NCI-H187 treated with DMSO at 0.1 percent for 48 hours (cell line): ENCODE measurements at places on chromosomes 4 and X.

GRCh38 chr4:8160233-8160560, 1.6 kb upstream of the ABLIM2 start:
- no peak for DNase-seq

DNA sequence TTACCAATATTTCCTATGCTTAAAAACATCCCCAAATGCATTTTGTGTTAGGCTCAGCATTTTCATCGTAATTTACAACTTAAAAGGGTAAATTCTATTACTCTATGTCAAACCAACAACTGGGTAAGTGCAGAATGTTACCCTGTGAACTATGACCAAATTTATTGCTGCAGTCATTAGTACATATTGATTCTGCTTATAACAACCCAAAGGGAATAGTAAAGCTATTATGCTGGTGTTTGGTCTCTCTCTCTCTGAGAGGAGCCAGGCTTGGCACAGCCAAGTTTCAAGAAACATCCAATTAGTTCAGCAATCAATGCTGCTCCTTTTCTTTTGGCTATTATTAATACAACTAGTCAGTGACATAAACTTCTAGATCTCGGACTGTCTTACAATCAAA, 747.7 kb downstream of the CENPC start:
- DNase-seq = no peak

DNA sequence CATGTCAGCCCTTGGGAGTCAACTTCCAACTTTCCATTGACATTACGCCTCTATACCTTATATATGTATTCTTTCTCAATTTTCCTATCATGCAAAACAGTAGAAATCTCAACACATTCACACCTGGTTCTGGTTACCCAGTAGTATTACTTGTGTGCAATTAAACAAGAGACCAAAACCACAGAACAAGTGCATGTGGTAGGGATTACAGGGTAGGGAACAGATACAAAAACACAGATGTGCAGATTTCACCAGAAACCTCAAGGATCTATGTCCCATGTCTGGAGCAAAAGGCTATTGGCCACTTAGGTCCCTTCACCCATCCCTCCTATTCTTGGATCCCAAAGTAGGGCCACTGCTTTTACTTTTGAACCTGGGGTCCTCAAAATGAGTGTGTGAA, 143.6 kb upstream of the ZCCHC13 start:
- no peak for DNase-seq

DNA sequence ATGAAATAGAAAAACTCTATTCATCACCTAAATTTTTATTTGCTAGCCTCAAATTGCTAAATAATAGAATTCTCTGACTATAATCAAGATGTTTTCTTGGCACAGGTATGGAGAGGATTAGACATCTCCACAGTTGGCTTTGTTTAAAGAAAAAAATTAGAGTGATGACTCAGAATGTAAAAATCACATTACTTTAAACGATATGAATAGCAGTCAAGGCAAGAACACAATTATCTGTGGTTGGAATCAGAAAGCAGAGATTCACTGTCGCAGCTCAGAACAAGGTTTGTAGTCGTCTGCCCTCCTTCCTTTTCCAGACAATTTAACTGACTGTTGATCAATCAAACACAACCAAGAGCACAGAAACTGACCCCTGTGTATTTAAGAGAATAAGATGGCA, 32.2 kb upstream of the CCKAR start:
- DNase-seq = no peak

DNA sequence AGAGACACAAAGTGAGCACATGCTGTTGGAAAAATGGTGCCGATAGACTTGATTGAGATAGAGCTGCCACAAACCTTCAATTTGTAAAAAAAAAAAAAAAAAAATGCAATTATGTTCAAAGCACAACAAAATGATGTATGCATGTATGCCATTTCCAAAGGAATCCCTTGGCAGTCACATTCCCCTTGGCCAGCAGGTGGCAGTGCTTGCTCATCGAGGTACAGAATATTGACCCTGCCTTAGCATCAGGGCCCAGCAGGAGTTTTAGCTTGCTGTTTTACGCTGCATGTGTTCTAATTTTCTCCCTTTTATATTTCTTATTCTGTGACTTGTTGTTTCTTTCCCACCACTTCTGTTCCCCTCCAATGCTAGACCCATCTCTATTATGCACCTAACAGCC, 34.5 kb upstream of the CYBB start:
- DNase-seq = no peak

DNA sequence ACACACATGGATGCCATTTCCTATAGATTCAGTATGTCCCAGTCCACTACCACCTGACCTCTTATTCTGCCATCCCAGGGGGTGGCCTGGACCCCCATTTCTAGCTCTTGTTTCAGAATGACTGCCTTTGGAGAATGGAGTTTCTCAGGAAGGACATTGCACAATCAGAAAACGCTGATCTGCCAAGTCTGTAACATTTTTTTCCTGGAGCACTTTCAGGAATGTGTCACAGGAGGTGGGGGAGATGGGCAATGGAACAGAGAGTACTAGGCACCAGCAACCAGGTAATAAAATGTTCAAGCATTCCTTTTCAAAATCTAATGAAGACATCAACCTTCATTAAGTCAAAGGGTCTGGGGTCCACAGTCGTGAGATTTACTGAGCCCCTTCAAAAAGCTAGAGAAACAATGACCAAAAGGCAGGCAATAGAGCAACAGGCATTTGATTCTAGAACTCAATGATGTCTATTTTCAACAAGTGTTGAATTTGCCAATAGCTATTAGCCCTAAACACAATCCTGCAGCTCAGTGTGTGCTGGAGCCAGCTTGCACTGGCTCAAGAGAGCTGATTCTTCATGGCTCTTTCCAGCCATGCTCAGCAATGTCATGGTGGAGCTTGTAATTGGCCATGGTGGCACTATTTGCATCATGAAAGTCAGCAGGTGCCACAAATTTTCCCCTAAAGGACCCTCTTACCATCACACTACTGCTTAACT, 87.1 kb downstream of the KDR start:
- no peak for DNase-seq

GRCh38 chrX:134868771-134869495, 121.9 kb upstream of the SMIM10 start:
- DNase-seq = no peak

DNA sequence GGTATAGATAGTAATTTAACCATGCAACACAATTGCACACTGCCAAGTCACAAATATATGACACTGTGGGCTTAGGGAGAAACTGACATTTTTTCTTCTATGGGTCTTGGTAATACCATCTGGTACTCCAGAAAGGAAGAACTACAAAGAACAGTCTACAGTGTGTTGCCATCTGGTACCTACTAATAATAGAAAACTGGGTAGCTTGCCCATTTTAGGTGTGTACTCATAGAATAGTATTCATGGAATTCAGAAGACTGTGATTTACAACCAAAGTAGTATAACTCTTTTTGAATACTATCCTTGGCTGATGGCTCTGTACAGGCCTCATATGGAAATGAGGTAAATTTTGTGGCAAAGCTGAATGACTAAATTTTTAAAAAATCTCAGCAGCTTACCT, 132.6 kb upstream of the RPS6KA6 start:
- no peak for DNase-seq

GRCh38 chr4:163544407-163545038, 50.0 kb downstream of the TMA16 start:
- no peak for DNase-seq

DNA sequence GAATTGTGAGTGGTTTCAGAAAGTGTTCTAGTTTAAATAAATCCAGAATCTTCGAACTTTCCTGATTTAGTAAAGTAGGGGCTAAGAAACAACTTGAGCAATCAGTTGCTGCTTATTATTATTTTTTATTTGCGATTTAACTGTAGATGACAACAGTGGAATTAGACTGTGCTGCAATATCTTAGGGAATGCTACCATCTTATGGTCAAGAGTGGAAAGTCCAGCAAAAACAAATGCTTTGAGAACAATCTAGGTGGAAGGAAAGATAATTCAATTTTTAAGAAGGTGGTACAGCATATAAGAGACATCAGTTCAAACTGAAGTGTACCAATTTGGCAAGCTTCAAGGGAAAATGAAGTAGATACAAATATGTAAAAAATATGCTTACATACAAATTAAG, 73.3 kb downstream of the CYLC1 start:
- no peak for DNase-seq

- DNase-seq = no peak
Observed at GRCh38 chr4:11134705-11135104, 294.0 kb downstream of the HS3ST1 start.

GRCh38 chr4:116668190-116668589, 417.2 kb downstream of the TRAM1L1 start:
- DNase-seq = no peak

DNA sequence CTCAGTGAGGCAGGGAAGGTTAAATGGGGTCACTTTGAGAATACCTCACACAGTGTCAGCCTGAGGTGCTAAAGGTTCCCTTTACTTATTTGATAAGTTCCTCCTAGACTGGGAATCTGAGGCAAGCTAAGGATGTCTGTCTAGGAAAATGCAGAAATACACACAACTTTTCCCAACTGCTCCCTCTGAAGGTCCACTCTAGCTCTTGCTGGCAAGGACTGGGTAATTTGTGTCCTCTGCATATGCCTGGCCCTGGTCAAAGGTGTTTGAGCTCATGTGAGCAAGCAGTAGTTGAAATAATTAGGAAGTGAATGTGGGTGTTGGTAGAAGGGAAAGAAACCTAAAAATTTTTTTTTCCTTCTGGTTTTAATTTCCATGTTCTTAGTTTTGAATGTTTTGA, 21.3 kb downstream of the TXLNG start:
- no peak for DNase-seq

- DNase-seq = no peak
Observed at GRCh38 chr4:106370214-106370613, 1.6 kb upstream of the GIMD1 start.

GRCh38 chrX:769796-770195, 139.2 kb downstream of the SHOX start:
- no peak for DNase-seq

- DNase-seq = no peak
Observed at GRCh38 chr4:107069049-107069448, 32.9 kb upstream of the DKK2 start.

- no peak for DNase-seq
Observed at GRCh38 chr4:187663076-187663475, 332.5 kb upstream of the ZFP42 start.

GRCh38 chr4:169115897-169116254, 105.8 kb upstream of the CBR4 start:
- peak; percentile 8 for DNase-seq

GRCh38 chr4:20825505-20825904, 125.2 kb downstream of the PACRGL start:
- DNase-seq = no peak

GRCh38 chr4:109750652-109751244, 20.9 kb upstream of the PLA2G12A start:
- no peak for DNase-seq

DNA sequence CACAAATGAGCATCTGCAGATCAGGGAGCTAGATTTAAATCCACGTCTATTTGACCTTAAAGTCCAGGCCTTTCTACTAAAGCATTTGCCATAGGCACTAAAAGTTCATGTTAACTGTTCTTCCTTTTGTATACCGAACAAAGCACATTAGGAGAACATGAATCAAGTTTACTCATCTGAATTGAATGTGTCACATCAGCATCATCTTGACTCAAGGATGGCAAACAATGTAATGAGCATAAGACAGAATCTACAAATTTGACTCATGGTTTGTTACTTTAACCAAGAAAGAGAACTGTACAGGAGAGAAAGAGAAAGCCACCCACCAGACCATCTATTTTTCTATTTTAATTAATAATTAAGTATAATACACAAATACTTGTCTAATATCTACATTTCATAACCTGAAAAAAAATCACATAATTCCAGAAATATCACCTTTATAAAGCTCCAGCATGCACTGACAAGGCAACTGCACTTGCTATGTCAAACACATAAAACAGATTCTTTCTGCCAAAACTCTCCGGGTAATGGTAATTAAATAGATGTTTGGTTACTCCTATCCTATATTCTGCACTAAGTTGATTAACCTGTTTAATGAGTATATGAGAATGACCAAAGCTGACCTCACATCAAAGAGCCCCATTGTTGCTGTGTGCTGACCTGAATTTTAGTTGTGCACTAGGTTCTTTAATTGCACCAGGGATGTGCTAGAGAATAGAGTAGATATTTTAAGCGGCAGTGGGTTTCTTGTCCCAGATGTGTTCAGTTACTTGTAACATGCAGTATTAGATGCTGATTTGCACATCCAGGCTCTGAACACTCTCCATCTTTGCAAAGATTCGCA, 42.5 kb upstream of the LEF1 start:
- DNase-seq = no peak

DNA sequence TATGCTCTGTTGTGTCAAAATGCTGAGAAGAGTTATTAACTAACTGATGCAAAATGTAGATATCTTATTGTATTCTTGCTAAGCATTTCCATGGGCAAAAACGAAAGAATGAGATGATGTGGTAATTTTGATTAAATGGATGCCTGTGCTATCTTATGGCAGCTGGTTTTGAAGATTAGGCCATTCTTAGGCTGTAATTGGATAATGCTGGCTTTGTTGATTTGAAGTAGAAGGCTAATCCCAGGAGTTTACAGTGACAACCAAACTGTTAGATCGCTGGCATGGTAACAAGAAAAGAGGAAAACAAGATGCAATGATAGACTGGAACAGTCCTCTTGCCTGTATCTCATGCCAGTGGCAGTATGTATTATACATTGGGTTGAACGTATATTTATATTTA, 74.1 kb upstream of the WDR44 start:
- no peak for DNase-seq

DNA sequence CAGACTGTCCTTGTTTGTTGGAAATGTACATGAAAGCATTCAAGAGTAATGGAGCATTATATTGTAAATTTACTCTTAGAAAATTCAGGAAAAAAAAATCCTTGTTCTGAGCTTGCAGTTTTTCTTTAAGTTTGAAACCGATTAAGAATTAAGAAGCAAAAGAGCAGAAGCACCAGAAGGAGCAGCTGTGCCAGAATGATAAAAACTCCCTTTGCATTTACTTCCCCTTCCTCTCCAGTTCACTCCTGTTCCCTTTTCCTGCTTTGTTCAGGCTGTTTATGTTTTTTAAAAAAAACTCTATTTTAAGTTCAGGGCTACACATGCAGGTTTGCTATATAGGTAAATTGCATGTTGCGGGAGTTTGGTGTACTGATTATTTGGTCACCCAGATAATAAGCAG, 90.3 kb downstream of the ATOH1 start:
- DNase-seq = no peak

DNA sequence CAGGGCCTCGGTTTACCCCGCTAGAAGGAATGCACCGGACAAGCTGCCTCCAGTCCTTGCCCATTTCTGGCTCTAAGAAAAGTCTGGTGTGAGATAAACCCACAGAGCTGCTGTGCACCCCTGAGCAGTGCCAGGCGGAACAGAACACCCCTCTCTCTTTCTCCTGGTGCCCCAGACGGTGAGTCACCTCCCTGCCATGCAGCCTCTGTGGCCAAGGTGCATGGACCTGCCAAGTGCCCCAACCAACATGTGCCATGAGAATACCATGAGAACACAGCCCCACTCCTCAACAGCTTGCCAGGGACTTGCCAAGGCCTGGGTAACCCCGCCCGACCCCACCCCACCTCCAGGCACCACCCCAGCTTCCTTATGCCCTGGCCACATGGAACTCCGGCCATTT, 47.7 kb upstream of the MAN2B2 start:
- DNase-seq = no peak
